ENCODE measurements at places on chromosomes 3 and 15.

DNA sequence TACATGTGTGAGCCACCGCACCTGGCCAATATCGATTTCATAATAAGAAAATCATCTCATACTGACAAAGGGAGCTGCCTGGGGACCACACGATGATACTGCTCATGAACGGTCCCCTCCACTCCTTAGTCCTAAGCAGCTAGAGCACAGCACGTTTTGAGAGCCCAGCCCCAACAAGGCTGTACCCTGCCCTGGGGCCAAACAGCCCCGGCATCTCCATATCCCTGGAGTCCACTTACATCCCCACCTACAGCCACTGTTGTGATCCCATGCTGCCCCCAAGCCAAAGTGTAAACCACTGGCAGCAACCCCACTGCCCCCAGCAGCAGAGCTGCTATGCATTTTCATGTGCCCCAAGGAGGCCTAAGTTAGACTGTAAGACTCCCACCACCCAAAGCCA is 52.8 kb downstream of the ADAM10 start:
- no peak for DNase-seq

DNA sequence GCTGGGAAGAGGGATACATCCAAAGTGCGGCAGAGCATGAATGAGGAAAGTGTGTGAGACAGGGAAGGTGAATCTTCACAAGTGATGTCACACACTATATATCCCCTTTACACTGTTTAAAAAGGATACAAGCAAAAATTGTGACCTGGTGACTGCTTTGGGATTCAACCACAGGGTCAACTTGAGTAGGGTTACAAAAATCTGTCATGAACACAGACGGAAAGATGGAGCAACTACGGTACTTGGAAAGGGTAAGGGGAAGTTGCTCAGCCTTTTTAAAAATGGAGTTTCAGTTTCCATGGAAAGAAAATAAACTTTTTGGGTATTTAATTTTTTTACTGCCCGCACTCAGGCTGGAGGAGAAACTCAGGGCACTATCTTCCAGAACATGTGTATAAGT is 60.3 kb downstream of the B3GNT5 start:
- no peak for DNase-seq

DNA sequence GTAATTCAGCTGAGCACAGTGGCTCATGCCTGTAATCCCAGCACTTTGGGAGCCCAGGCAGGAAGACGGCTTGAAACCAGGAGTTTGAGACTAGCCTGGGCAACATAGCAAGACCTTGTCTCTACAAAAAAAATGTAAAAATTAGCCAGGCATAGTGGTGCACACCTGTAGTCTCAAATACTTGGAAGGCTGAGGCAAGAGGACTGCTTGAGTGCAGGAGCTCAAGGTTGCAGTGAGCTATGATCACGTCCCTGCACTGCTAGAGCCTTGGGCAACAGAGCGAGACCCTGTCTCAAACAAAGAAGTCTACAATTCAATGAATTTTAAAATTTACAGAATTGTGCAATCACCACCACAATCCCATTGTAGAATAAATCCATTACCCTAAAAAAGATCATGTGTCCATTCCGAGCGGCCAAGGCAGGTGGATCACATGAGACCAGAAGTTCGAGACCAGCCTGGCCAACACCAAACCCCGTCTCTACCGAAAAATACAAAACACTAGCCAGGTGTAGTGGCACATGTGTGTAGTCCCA is 45.2 kb downstream of the FBXO22 start:
- DNase-seq: no peak

DNA sequence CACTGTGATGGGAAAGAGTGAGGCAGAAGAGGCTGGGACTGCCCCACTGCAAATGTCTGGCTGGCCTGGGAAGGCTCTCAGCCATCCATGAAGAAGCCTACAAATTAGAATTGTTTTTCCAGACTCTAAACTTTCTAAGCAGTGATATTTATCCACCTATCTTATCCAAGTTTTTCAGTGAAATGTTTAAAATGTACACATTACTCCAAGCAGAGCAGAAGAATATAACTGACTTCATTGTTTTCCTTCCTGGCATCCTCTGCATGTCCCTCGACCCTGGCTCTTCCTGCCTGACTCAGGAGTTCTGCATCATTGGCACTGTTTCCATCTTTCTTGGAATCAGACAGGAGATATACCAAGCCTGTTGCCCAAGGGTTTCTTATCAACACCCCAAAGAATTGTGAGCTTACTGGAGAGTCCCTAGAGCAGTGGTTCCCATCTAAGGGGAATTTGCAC is 401.5 kb upstream of the PROK2 start:
- DNase-seq: no peak

DNA sequence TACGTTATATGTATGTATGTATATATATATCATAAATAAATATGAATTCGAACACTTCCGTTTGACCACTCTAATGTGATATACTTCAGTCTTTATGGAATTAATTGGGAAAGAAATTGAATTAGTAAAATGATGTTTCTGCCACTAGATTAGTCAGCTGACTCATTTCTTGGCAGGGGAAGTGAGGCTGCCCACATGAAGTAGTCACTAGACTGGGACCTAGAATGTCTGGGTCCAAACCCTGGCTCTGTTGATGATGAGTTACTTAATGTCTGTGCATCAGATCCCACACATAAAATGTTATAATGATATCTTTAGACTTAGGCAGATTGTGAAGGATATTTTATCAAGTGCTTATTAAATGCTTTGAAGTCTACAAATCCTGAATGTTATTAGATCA is 27.4 kb upstream of the ARL14 start:
- no peak for DNase-seq

GRCh38 chr15:100338971-100339444 is 2.8 kb downstream of the ADAMTS17 start:
- peak; percentile 8 for DNase-seq

GRCh38 chr3:39541917-39542329 is 74.4 kb downstream of the MOBP start:
- peak; percentile 5 for DNase-seq

DNA sequence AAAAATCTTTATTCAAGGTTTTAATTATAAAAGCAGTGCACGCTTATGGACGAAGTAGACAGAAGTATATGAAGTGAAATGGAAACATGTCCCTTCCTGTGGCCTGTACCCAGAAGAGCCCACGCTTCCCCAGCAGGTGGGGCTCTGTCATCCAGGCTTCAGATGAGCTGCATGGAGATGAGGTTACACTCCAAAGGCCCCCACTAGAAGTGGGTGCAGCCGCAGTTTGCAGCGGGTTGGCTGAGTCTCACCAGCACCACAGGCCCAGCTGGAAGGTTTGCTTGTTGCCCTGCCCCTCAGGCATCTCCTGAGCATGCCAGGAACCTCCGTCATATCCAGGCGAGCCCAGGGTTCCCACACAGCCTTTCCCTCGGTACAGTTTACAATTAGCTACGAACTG is 33.1 kb downstream of the PRR20G start:
- no peak for DNase-seq

GRCh38 chr3:84963137-84963536 is 4.3 kb downstream of the CADM2 start:
- no peak for DNase-seq

DNA sequence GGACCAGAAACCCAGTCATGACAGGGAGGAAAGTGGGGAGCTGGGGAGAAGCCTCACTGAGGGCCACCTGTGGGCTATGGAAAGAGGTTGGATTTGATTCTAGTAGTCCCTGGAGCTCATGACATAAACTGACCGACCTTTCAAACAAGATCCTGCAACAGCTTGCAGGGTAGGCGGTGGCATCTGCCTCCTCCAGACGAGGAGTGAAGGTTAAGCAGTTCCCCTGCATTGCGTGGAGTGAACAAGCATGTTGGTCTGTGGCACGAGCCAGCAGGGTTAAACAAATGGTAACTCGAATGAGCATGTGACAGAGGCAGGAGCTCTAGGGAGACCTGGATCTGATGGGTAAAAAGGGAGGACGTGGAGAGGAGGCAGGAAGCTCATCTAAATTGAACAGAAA is 12.7 kb downstream of the TGM4 start:
- DNase-seq: no peak

- DNase-seq: no peak
Observed at GRCh38 chr15:36961956-36962355, 138.4 kb downstream of the MEIS2 start.

DNA sequence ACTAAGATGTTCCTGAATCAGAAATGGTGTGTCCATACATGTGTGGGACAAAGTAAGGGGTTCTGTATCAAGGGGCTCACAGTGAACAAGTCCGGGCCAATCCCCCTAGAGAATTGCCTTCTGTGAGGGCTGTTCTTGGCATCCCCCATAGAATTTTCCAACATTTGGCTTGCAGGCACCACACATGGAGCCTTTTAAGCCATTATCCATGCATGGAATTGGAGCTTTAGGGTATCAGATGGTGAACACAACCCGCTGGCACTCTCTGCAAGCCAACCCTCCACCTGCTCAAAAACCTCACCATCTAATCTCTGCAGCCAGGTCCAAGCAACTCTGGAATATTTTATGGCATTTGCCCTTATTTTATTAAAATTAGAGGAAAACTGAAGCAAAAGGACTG is 278.7 kb downstream of the ERC2 start:
- DNase-seq: no peak

DNA sequence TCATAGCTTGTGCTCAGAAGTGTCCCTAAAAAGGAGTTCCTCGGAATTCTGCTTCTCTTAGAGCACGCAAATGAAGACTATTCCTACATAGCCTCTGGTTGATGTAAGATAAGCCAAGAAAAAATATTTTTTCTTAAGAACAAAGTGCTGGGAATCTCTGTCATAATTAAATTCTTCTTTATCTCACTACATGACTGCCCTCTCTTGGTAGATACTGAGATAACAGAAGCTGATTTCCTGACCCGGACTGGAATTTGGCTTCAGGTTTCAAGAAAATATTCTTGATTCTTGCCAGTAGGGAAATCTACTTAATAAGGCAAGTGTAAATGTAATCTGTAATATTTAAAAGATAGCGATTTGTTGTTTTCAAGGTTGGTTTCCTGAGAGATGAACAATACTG is 31.3 kb upstream of the SETMAR start:
- peak; percentile 4 for DNase-seq

- no peak for DNase-seq
Observed at GRCh38 chr15:59662260-59662659, 4.9 kb upstream of the GTF2A2 start.

DNA sequence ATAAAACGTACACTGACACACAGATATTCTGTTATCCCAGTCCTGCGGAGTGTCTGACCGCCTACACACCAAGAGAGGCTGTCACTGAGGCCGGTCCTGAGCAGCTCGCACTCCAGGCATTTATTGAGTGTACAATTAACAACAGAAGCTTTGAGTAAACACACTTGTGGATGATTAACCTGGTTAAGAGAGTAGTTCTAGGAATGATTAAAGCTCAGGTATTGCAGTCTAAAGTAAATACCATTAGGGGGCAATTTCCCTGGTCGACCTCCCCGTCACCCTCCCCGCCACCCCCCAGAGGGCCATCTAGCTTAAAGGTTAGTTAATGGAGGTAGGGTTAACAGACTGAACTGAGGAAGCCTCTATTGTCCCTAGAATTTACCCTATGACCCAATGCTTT is 1278.5 kb downstream of the NSUN3 start:
- no peak for DNase-seq

- no peak for DNase-seq
Observed at GRCh38 chr3:176951144-176951543, 246.1 kb downstream of the TBL1XR1 start.

- peak; percentile 80 for DNase-seq
Observed at GRCh38 chr15:48842501-48842900, 31.6 kb upstream of the CEP152 start.

DNA sequence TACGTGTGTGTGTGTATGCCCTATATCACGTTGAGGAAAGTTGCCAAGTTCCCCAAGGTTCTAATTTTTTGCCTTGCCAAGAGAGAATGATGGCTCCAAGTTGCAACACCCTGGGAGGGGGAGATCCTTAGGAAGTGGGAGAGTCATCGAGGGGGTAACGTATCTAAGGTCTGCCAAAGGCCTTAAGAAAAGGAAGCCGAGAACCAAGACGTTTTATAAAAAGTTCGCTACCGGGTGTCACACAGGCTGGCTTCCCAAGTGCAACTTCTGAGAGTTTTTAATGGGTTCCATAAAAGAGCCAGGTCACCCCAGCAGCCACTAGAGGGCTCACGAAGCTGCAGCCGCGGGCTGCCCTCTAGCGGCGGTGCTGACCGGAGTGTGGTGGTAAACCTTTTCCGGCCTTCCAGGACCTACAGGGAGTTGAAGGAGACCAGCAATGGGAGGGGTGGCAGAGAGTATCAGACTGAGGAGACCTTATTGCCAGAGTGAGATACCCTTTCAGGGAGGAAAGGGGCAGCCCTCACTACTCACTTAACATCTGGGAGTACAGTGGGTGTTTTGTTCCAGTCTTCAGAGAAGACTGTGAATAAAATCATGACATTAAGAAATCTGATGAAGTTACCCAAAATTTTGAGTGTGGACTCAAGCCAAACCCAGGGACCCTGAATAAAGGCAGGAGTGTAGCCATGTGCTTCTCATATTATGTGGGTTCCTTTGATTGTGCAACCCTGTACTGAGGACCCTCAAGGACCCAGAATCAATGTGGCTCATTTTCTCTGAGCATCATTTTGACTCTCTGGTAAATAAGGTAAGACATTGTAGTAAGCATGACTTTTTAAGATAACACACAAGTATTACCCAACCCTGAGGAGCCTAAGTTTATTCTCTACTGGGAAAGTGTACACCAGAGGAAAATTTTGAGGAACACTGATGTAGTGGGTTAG is 2.5 kb upstream of the RFX7 start:
- peak; percentile 71 for DNase-seq

GRCh38 chr3:160401291-160402095 is 2.0 kb downstream of the SMC4 start:
- peak; percentile 19 for DNase-seq

DNA sequence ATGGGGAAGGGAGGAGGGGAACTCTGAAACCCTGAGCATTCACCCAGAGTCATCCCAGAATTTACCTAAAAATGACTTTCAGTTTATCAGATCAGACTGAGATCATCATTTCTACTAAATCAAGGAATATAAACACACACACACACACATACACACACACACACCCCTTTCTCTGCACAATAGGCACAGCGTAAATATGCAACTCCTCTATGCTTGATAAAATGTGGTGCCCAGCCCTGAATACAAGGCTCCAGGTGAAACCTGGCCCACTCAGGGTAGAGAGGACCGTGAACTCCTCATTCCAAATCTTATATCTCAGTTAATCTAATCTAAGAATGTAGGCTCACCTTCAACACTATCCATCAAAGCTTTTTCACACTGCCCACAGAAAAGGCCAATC is 31.8 kb upstream of the SEC22A start:
- no peak for DNase-seq

GRCh38 chr3:127131424-127132170 is 61.3 kb upstream of the PRR23E start:
- DNase-seq: no peak

DNA sequence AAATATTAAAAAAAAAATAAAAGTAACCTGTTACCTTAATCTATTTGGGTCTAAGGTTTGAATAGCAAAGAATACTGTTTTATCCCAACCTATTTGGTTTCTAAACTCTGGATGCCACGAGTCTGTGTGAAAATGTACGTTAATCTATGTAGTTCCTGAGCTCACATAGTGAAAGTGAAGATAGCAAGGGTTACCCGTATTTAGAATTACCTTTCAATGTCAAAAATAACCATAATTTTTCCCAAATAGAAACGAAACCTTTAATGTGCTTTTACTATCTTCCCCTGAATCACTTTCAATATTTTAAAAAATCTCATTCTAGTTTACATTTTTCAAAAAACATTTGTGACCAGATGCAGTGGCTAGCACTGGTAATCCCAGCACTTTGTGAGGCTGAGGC is 5.8 kb upstream of the USP50 start:
- no peak for DNase-seq

- peak; percentile 25 for DNase-seq
Observed at GRCh38 chr15:66619152-66619903, 53.5 kb upstream of the LCTL start.

Measured in NCI-H1105 (cell line).